ENCODE measurements at places on chromosomes 13 and 19. TPM values are rescaled to one million over a fixed set of nuclear protein-coding genes. Genes with fewer than 3 reads are reported as not detected.

KANK3 gene
- polyA plus RNA-seq: not detected

UBE2L5 gene
- 0.50 TPM for polyA plus RNA-seq

TNNI3 gene
- polyA plus RNA-seq: not detected

RXFP2 gene
- polyA plus RNA-seq: not detected

PNMA8C gene
- polyA plus RNA-seq: 13.3 TPM

KIR2DL1 gene
- polyA plus RNA-seq: not detected

TTC9B gene
- 14.9 TPM for polyA plus RNA-seq

SPIB gene
- polyA plus RNA-seq: not detected

SYNGR4 gene
- not detected for polyA plus RNA-seq

ZNF235 gene
- polyA plus RNA-seq: 0.28 TPM

WTIP gene
- polyA plus RNA-seq: not detected

IGFL1 gene
- polyA plus RNA-seq: not detected

KIR3DL2 gene
- polyA plus RNA-seq: not detected

ADAT3 gene
- not detected for polyA plus RNA-seq

PCDH8 gene
- not detected for polyA plus RNA-seq

SIGLEC5 gene
- not detected for polyA plus RNA-seq

NKPD1 gene
- not detected for polyA plus RNA-seq

ZNF69 gene
- polyA plus RNA-seq: 0.22 TPM

GNA15 gene
- polyA plus RNA-seq: 0.94 TPM

CYP4F2 gene
- not detected for polyA plus RNA-seq

CLEC17A gene
- polyA plus RNA-seq: not detected

S1PR5 gene
- polyA plus RNA-seq: not detected

ZNF132 gene
- 1.0 TPM for polyA plus RNA-seq

CAMSAP3 gene
- polyA plus RNA-seq: 0.78 TPM

SIGLEC12 gene
- polyA plus RNA-seq: not detected

NPAS1 gene
- polyA plus RNA-seq: not detected

ICAM4 gene
- polyA plus RNA-seq: not detected

CD177 gene
- polyA plus RNA-seq: not detected

ZNF43 gene
- 16.2 TPM for polyA plus RNA-seq

EBI3 gene
- polyA plus RNA-seq: not detected

RNF17 gene
- not detected for polyA plus RNA-seq

CRX gene
- polyA plus RNA-seq: not detected

STARD13 gene
- 3.7 TPM for polyA plus RNA-seq

LRRC8E gene
- not detected for polyA plus RNA-seq

CBARP gene
- polyA plus RNA-seq: 0.26 TPM

ZNF845 gene
- polyA plus RNA-seq: 1.9 TPM

TNNT1 gene
- polyA plus RNA-seq: 98.2 TPM

SIGLEC8 gene
- not detected for polyA plus RNA-seq

PSG11 gene
- not detected for polyA plus RNA-seq

MLNR gene
- not detected for polyA plus RNA-seq

ZNF536 gene
- polyA plus RNA-seq: 4.6 TPM

INSR gene
- 5.8 TPM for polyA plus RNA-seq

MTUS2 gene
- polyA plus RNA-seq: 14.4 TPM

KRTDAP gene
- 0.58 TPM for polyA plus RNA-seq

RNF225 gene
- polyA plus RNA-seq: not detected

BEST2 gene
- polyA plus RNA-seq: not detected

HCN2 gene
- 0.38 TPM for polyA plus RNA-seq

MICU2 gene
- 31.0 TPM for polyA plus RNA-seq

RRAS gene
- polyA plus RNA-seq: 2.0 TPM

ZSCAN1 gene
- polyA plus RNA-seq: 0.52 TPM

PRRG2 gene
- 0.17 TPM for polyA plus RNA-seq

LHB gene
- not detected for polyA plus RNA-seq

IGFLR1 gene
- 1.0 TPM for polyA plus RNA-seq

ZNF155 gene
- polyA plus RNA-seq: 3.4 TPM

NKG7 gene
- not detected for polyA plus RNA-seq

OR10H1 gene
- not detected for polyA plus RNA-seq

HTR2A gene
- 11.6 TPM for polyA plus RNA-seq

RFPL4A gene
- not detected for polyA plus RNA-seq
